Stimulated activated CD4-positive, alpha-beta T cell treated with anti-CD3 and anti-CD28 coated beads, Interleukin-1b, Interleukin-23, amount 100 ng/mL, for 4 hours (primary cell): ENCODE measurements at places on chromosomes 5 and 9.

DNA sequence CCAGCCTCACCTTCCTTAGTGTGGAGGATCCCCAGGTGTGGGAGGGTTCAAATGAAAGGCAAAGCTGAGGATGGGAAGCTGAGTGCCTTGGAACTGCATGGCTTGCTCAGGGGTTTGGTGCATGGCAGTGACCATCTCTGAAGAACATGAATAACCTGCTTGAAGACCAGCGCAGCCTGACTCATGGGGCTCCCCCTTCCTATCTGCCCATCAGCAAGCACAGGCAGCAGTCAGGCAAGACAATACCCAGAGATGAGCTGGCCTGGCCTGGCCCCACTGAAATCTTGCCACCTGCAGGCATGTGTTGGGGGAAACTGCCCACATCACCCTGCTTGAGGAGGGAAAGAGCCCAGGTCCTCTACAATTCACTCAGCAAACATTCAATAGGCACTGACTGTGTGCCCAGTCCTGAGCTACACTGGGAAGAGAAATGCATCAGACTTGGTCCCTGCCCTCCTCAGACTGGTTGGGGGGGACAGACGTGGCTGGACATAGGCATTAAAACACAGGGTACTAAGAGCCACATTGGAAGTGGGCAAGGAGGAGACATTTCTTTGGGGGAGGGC lies 105.0 kb upstream of the ALDH1B1 start:
- DNase-seq = no peak

DNA sequence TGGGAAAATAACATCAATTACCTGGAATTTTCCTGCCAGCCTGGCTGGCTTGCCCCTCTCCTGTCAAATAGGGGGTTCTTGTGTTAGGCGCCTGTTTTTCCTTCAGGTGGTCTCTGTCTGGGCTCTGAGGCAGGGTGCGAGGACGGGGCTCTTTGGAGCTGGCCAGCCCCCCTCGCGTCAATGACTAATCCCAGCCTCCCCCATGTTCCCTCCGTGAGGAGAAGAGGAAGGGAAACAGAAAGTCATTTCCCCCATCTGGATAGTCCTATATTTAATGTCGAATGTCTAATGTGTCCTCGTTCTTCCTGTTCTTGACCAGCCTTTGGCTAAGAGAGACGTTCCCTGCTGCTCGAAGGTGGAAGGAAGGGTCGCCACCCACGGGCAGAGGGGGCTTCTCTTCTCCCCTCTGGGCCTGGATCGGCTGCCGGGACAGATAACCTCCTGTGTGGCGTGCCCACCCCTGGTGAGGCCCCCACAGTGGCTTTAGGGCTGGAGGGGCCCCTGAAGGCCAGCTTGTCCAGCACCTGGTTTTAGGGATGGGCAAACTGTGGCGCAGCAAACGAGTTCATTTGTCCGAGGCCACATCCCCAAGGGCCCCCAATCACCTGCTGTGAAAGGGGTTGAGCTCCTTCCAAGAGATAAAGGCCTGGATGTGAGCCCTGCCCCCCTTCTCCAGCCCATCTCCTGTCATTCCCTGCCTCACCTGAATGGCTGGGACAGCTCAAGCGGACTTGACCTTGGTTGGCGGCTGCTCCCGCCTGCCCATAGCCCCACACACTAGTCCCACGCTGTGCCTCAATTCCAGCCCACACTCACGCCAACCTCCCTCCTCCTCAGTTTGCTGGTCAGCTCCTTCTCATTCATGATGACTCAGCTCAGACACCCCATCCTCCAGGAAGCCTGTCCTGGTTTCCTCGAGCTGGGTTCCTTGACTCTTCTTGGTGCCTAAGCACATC lies 35.9 kb upstream of the UNC5A start:
- no peak for DNase-seq

DNA sequence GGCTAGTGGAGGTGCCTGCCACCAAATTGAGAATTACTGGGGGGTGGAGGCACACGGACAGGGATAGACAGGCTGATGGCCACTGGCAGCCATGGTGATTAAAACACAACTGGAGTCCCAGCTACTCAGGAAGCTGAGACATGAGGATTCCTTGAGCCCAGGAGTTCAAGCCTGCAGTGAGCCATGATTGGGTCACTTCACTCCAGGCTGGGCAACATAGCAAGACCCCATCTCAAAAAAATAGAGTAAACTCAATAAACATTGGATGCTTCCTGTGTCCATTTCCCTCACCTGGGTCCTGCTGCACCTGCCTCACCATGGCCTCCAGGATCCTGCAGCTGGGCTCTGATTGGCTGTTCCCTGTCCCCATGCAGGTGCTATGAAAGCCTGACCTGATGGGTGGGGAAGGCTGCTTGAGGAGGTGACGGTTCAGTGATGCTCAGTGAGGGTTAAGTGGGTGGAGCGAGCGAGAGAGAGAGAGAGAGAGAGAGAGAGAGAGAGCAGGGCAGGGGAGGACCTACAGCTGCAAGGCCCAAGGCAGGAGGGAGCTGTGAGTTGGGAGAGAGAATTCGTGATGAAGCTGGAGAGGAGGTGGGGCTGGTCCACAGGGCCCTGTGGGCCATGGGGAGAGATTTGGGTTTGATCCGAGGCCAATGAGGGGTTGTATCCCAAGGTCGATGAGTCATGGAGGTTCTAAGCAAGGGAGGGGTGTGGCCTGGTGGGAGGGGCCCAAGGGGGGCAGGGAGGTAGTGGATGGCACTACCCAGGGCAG lies 36.7 kb upstream of the FUBP3 start:
- no peak for DNase-seq

GRCh38 chr5:140840978-140841962 lies at the start of gene PCDHA8:
Gene PCDHA8, plus strand, starts transcription at chr5:140841187. Its CDS starts 135 bp downstream, at chr5:140841322.
- no peak for DNase-seq

- DNase-seq = no peak
Measured at GRCh38 chr5:15021266-15022046, 149.9 kb upstream of the ANKH start.

DNA sequence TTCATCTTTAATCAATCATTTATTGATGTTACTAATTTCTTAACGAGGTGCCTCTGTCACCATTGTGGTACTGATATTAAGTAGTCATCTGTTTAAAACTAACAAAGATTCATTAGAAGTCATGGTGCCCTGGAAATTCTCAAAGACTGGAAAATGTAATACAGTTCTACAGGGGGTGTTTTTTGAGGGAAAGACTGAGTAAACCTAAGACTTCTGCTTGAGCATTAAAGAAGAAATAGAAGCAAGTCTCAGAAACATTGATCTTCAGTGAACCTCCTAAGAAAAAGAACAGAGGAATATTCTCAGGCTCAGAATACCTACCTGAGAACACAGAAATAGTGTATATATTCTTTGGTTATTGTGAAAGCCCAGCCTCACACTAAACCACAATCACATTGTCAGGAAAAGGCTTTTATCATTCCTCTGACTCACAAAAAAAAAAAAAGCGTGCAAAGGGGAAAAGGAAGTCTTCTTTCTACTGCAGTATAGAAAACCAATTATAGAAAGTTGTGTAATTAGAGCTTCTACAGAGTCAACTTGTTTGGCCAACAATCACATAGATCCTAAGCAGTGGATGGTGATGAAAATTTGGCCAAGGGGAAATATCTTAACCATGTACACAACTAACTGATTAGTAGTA lies 60.8 kb downstream of the HINT1 start:
- no peak for DNase-seq

- DNase-seq = no peak
Measured at GRCh38 chr5:169467041-169467771, 116.4 kb upstream of the SPDL1 start.

- DNase-seq = no peak
Measured at GRCh38 chr5:59756373-59757035, 137.0 kb downstream of the PDE4D start.

GRCh38 chr9:94144394-94144793 lies 60.1 kb downstream of the PTPDC1 start:
- no peak for DNase-seq

DNA sequence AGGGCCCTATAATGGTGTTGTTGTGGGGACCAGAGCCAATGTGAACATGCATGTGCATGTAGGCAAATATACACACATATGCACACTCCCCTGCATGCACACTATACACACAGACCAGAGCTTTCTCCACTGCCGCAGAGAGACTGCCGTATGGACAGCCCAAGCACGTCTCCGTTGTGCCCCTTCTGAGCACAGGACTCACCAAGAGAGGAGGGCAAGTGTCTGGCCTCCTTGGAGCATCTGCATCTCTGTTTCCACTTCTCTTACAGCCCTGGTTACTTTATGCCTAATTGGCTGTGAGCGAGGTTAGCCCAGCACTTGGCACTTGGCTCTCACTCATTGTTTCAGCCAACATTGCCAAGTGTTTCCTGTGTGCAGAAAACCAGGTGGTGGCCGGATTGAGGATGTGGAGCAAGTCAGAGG lies 30.4 kb downstream of the CSF2 start:
- DNase-seq = no peak

DNA sequence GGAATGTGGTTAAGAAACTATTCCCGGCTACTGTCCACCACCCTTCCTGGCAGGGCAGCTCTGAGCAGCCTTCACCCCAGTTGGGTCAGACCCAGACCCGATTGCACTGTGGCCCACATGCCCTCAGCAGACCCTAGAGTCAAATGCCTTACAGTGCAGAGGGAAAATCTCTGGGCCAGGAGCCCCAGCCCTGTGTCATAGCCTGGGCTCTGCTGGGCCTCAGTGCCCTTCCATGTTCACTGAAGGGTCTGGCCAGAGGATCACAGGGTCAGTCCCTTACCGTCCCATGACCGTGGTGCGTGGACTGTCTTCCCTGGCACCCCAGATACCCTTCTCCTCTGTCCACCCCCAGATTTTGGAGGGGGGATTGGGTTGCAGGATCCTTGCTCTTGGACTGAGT lies 73.5 kb upstream of the COL5A1 start:
- DNase-seq = no peak

DNA sequence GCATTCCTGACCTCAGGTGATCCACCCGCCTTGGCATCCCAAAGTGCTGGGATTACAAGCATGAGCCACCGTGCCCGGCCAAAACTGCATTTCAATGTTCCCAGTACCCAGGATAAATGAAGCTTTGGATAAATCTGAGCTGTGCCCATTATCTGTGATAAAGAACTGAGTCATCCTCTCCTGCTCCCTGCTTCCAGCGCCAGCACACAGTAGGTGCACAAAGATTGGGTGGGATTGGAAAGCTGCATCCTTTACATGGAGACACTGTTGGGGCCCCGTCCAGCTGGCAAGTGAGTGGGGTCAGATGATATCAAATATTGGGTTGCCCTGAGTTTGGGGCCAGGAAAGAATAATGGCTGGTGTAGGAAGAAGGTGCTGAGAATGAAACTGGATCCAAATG lies 17.4 kb downstream of the SH2D3C start:
- DNase-seq = no peak

GRCh38 chr5:175821790-175822211 lies 49.6 kb upstream of the CPLX2 start:
- no peak for DNase-seq

GRCh38 chr5:139262059-139262741 lies 31.3 kb upstream of the MATR3 start:
- DNase-seq = no peak

- no peak for DNase-seq
Measured at GRCh38 chr5:150639751-150640150, 709 bp upstream of the SYNPO start.

DNA sequence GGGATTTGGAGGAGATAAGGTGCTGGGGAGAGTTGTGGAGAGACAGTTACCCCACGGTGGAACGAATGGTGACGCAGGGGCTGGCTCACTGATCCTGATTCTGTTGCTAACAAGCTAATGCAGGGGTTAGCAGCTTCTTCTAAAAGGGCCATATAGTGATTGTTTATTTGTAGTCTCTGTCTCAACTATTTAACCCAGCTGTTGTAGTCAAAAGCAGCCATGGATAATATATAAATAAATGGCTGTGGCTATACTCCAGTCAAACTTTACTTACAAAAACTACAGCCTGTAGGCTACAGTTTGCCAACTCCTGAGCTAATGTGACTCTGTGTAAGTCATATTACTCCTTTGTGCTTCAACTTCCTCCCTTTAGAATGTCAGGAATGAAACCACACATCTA lies 21.8 kb downstream of the STOM start:
- DNase-seq = no peak

- no peak for DNase-seq
Measured at GRCh38 chr9:33840381-33840780, 23.4 kb downstream of the UBE2R2 start.

GRCh38 chr9:18941060-18941740 lies 91.8 kb downstream of the SAXO1 start:
- no peak for DNase-seq

DNA sequence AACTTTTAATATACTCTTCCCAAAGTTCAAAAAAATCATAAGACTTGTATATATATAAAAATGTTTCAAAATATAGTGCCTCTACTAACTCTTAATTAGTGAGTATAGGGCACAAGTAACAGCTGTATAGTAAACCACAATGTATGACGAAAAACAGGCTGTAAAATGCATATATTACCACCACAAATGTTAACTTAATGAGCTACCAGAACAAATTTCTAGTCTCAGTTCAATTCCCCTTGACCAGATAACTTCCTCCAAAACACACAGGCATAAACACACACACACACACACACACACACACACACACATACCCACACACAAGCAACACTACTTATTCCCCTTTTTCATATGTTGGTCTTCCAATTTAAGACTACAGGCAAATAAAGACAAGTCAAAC lies 78.8 kb downstream of the FBXL17 start:
- no peak for DNase-seq

GRCh38 chr5:145681216-145681615 lies 153.9 kb downstream of the PRELID2 start:
- DNase-seq = no peak

DNA sequence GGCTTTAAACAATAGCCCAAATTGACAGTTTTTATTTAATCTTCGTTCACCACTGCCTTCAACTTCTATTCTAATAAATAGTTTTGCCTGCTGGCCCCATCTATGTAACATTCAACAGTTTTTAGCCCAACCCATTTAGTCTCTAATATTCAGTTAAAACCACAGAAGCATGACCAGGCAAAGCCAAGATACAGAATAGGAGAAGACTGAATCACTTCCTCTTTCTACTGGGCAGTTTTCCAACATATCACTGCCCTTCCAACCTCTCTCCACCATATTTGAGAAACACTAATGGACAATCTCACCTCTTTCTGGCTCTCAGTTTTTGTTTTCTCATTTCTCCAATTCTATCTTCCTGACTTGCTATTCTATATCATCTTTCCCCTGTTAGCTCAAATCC lies 352.9 kb downstream of the DNAH5 start:
- no peak for DNase-seq

DNA sequence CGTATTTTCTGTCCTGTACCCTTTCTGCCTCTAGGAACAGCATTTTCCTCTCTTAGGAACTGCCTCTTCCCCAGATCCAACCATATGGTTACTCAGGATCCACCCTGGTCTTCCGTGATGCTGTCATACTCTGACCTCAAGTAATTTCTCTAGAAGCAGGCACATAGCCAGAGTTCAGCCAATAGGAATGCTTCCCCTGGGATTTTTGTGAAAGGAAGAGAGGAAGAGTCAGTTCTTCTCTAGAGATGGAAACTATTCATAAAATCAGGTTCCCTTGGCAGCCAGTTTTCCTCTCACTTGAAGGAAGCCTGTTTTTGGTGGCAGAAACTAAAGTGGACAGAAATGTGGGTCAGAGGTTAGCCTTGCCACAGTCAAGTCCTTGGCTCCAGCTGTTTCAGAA lies 400.1 kb upstream of the PCSK5 start:
- DNase-seq = no peak

- no peak for DNase-seq
Measured at GRCh38 chr5:133142782-133143181, 91.0 kb downstream of the HSPA4 start.
